ENCODE measurements at places on chromosomes 6 and 20.
A peak's percentile ranks its signal among the peaks of the same experiment; 100 is the strongest.

- peak; percentile 86 for DNase-seq
Measured at GRCh38 chr20:610130-611046, at the start of gene TCF15. Gene TCF15 (minus strand): TSS chr20:610309. CDS start chr20:610237, 72 bp downstream.

DNA sequence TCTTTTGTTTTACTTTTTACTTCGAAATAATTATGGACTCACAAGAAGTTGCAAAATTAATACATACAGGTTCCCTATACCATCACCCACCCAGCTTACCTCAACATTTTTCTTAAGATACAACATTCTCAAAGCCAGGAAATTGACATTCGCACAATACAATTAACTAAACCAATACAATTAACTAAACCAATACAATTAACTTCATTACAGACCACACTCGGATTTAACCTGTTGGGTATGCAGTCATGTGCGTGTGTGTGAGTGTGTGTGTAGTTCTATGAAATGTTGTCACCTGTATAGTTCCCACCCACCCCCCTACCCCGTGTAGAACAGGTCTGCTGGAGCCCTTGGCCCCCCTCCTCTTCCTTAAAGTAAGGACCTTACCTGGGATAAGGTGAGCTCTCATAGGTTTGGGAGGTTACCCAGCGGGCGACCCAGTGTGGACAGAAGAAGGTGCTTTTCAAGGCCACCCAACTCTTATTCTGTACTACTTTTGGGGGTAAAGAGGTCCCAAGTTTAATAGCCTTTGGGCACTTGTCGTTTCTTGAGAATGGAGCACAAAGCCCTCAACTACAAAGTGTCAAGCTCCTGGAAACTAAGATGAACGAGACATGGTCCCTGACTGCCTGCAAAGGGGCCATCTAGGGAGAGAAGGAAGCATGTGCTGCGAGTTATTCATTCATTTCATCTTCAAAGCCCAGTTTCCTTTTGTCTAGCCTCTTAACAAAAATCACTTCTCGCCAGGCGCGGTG is 544 bp upstream of the STK38 start:
- DNase-seq, result no peak

GRCh38 chr6:118253741-118254140 is 294.4 kb upstream of the PLN start:
- DNase-seq, result no peak

DNA sequence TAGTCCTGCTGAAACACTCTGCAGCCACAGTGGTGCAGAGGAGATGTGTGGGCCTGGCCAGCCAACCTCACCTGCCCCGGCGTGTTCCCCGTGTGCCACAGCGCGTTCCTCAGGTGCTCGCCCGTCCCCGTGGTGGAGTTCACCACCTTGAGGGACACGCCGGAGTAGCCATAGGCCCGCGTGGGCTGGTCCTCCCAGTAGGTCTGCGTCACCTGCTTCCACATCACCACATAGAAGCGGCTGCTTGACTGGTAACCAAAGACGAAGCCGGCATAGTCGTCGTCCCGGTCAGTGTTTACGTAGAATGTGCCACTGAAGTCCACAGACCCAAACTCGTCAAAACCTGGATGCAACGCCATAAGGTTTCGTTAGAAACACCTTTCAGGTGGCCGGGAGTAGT is 31.5 kb downstream of the THBS2 start:
- DNase-seq, result no peak

- no peak for DNase-seq
Measured at GRCh38 chr6:43509142-43509983, 783 bp downstream of the LRRC73 start.

GRCh38 chr20:22529150-22530019 is 55.0 kb downstream of the FOXA2 start:
- no peak for DNase-seq

DNA sequence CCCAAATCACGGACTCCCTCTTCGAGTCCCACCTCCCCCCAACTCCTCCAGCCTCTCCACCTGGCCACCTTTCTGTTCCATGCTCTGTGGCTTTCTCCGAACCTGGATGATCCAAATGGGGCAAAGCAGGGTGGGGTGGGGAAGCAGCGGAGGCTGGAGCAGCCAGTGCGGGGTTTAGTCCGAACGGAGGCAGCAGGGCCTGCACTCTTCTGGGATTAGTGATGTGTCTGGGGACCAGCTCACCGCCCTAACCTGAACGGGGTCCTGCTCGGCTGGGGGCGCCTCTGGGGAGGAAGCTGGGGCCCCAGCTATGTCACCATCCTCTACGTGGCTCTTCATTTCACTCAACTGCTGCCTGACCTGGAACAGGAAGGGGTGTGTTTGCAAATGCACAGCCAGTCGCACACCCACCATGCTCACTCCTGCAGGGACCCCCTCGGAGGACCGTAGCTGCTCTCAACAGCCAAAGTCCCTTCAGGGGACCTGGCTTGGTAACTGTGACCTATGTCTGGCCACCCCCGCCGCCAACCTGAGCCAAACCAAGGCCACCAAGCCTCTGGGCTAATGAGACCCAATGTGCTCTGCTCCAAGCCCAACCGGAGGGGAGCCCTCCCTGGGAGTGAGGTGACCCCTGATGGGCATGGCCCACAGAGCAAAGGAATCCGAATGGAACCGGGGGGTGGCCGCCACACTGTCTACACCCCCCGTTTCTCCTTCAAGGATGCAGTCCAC is 46.8 kb downstream of the DSTN start:
- DNase-seq, result no peak

- no peak for DNase-seq
Measured at GRCh38 chr6:106667022-106667402, 37.6 kb downstream of the QRSL1 start.

DNA sequence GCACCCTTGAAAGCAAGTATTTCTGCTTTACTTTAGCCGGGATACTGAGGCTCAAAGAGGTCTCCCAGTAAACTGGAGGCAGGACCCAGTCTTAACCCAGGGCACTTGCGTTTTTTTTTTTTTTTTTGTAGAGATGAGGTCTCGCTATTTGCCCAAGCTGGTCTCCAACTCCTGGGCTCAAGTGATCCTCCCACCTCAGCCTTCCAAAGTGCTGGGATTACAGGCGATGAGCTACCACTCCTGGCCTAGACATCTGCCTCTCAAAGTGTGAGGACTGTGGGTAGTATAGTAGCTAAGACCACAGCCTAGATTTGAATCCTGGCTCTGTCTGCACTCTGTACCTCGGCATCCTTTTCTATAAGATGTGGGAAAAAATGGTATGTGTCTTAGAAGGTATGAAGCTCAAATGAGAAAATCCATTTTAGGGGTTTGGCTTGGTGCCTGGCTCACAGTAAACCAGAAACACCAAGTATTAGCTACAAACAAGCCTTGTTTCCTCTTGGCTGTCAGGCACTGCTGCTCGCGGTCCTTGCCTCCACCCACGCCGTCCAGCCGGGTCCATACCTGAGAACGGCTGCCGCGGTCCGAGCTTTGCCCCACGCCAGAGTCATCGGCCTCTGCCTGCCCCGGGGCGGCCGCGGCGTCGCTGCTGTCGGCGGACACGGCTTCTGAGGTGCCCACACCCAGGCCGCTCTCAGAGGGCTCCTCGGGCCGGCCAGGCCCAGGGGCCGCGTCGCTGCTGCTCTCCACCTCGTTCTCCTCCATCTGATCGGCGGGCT is 1.2 kb downstream of the ZNF335 start:
- peak; percentile 58 for DNase-seq

- no peak for DNase-seq
Measured at GRCh38 chr6:146153040-146153758, 124.3 kb downstream of the GRM1 start.

DNA sequence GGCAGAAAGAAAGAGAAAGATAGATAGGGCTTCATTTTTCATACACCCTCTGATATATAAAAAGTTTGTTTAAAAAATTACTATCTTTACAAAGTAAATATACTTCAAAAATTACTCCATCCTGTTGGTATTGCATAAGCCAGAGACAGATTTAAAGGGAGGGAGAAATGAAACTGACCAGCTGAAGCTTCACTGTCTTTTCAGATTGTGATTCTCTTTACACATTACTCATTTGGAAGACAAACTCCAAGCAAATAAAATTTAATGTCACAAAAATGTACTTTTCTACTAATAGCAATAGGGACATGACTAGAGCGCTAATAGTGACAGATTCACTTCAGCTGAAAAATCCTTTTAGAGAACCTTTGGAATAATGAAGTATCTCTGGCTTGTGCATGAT is 38.6 kb upstream of the MARCKS start:
- no peak for DNase-seq

GRCh38 chr20:2260250-2260649 is 35.6 kb upstream of the TGM3 start:
- DNase-seq, result no peak

DNA sequence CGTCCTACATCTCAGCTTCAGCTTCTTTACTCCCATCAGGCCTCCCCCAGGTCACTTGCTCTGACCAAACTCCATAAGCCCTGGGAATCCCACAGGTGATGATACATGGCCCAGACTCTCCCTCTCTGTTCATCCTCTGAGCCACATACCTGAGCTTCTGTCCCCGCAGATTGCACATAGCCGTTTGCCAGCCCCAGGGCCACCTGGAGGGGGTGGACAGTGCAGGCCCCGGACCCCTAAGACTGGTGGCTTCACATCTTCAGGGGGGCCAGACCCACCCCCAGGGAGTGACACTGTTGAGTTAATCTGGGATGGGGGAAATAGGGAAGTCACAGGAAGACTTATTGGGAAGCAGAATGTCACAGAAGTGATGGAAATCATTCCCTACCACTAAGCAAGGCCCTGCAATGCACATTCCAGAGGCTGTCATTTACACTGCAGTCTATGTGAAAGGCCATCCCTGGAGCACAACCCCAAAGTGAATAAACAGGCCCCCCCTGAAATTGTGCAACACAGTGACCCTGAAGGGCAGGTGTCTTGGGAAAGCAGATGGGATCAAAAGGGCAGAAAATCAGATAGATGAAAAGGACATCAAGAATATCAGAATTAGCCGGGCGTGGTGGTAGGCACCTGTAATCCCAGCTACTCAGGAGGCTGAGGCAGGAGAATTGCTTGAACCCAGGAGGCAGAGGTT is 2.2 kb downstream of the RXRB start:
- DNase-seq, result no peak

DNA sequence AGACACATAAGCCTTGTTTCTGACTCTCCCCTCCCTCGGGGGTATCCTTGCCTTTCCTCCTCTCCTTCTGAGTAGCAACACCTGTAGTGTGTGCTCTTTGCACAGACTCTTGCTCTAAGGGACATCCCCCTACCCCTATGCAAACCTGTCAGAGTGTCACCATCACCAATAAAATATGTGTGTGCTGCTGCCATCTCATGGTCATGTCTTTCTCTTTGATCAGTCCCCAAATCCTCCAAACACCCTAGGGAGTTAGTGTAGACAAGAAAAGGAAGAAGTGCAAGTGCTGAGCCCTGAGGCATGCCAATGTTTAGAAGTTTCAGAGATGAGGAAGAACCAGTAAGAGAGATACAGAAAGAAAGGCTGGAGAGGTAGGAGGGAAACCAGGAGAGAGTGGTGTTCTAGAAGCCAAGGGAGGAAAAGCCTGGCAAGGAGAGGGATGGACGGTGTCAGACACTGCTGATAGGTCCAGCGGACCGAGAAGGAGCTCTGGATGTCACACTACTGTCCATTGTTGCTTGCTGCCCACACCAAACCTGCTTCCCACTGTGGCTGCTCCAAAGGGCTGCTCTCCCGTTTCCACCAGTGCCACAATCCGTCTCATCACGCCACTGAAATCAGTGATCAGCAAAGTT is 16.4 kb downstream of the TRMT6 start:
- no peak for DNase-seq

DNA sequence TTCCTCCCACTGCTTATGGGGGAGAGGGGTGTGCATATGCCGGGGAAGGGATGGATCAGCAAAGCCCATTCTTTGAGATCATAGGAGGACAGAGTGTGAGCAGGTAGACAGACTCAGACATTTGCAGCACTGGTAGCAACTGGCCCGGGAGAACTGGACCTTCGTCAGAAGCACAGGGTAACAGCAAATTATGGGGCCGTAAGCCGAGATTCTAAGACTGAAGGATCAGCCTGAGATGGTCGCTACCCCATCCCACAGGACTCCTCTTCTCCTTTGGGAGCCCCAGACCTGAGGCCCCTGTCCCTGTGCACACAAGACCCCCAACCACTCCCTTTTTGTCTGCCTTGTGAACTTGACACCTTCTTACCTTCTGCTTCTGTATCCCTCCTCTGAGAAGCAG is 106.5 kb downstream of the TOX2 start:
- no peak for DNase-seq

DNA sequence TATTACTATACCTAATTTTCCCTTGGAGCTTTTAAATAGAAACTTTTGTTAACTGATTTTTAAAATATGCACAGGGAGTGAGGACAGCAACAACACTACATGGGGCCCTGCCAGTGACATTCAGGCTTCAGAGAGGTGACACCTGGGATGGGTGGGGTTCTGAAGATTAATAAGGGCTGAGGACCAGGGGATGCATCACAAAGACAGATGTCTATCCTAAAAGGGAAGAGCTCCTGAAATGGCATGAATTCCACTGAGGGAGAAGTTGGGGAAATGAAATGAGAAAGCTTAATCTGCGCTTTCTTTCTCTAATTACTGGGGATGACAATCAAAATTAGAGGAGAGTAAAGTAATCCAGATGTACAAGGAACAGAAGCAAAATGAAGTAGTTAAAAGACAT is 162.8 kb downstream of the BTBD9 start:
- DNase-seq, result no peak

DNA sequence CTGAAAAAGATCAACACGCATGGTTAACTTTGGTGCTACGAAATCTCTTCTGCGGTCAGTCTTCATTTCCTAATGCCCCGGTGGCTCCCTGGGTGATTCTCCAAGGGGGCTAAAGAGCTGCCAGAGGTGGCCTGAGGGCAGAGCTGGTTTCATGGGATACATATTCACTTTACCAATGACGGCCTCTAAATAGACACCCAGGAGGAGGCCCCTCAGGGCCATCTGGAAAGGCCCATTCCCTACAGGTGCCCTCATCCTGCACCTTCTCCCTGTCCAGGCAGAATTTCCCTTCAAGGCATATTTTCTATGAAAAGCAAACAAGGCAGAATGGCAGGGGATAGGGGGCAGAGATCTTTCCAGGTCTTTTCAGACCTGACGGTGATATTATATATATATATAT is 12.5 kb downstream of the BNIP5 start:
- no peak for DNase-seq

GRCh38 chr6:51120016-51120415 is 301.3 kb downstream of the TFAP2B start:
- DNase-seq, result no peak

- DNase-seq, result no peak
Measured at GRCh38 chr6:163128324-163128723, 286.2 kb upstream of the QKI start.

DNA sequence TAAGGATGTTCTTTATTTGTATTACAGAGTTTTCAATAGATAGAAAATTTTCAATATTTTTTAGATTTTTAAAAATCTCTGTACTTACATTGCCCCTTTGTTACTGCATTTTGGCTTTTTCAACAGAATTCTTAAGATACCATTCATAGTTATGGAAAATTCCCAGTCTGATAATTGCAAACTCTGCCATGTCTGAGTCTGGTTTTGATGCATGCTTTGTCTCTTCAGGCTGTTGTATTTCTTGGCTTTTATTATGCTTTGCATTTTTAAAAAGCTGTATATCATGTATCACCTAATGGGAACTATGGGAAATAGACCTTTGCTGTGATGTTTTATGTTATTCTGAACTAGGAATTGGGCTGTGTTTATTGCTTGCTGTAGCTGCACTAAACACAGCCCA is 898.9 kb upstream of the ADGRB3 start:
- DNase-seq, result no peak
